RWPE2 (cell line): ENCODE measurements at places on chromosomes 2 and 18.

DNA sequence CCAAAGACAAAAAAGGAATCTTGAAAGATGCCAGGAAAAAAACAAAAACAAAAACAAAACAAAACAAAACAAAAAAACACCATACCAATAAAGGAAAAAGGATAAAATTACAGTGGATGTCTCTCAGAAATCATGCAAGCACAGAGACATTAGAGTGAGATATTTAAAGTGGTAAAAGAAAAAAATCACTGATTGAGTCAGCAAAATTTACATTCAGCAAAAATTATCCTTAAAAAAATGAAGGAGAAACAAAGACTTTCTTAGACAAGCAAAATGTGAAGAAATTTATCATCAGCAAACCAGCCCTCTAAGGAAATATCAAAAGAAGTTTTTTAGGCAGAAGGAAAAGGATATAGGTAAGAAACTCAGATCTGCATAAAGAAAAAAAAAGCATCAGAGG is 10.2 kb upstream of the GKN1 start:
- DNase-seq, result no peak

DNA sequence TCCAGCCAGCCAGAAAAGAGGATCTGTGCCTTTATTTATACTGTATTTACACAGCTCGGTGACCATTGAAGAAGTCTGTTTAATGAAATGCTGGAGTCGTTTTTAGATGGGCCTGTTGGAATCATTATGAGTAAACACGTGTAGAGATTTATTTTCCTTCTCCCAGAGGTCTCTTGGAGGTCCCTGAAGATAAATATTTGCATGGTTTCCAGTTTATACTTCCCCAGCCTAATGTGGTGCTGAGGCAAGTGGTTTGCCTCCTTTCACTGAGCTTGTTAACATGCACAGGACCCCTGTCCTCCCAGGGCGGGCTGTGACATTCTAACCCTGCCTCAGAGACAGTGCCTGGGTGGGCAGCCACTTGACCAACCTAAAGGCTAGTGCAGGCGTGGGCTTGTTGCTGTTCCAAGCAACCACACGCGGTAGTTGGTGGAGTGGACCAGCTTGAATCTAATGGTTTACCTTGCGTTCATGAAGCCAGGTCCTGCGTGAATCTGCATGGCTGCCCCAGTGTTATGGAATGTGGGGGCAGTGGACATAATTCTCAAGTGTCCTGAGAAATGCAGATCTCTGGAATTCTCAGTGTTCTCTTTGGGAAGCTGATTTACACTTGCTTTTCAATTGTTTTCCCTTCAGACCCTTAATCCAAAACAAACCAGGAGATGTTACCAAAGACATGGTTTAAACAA is 130.2 kb upstream of the DLX2 start:
- DNase-seq, result no peak

DNA sequence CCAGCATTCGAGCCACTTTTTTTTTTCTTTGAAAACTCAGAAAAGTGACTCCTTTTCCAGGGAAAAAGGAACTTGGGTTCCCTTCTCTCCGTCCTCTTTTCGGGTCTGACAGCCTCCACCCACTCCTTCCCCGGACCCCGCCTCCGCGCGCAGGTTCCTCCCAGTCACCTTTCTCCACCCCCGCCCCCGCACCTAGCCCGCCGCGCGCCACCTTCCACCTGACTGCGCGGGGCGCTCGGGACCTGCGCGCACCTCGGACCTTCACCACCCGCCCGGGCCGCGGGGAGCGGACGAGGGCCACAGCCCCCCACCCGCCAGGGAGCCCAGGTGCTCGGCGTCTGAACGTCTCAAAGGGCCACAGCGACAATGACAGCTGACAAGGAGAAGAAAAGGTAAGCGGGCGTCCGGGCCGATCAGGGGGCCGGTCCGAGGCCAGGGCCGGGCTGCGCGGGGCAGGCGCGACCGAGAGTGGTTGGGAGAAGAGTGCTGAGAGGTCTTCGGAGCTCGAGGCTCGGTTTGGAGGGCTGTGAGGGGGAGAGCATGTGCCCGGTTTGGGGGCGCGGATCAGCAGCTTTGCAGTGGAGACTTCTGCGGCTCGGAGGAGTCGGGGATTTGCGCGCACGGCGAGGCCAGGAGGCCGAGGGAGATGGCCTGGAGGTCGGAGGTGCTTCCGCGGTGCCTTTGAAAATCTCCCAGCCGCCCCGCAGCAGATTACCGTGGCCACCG is 502 bp downstream of the EPAS1 start:
- peak; percentile 93 for DNase-seq

- no peak for DNase-seq
Observed at GRCh38 chr2:214471990-214472389, 61.1 kb downstream of the VWC2L start.

GRCh38 chr2:120167272-120167671 is 55.9 kb downstream of the TMEM185B start:
- no peak for DNase-seq

DNA sequence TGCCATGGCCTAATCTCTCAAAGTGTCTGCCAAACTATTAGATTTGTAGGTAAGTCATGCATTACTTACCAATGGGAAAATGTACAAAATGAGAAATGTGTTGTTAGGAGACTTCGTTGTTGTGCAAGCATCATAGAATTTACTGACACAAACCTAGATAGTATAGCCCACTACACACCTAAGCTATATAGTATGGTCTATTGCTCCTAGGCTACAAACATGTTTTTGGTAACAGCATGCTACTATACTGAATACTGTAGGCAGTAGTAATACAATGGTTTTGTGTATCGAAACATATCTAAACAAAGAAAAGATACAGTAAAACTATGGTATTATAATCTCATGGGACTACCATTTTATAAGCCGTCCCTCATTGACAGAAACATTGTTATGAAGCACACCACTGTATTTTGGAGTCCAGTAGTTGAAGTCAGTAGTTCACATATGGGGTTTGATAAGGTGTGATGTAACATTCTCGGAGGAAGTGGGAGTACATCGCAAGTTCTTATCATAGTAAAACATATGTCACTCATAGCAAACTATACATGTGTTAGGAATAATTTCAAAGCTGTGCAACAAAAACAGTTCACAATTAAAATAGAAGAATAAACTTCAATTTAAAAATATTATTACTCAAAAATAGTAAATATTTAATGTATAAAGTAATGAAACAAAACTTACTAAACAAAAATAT is 12.0 kb upstream of the GTF2A1L start:
- no peak for DNase-seq

DNA sequence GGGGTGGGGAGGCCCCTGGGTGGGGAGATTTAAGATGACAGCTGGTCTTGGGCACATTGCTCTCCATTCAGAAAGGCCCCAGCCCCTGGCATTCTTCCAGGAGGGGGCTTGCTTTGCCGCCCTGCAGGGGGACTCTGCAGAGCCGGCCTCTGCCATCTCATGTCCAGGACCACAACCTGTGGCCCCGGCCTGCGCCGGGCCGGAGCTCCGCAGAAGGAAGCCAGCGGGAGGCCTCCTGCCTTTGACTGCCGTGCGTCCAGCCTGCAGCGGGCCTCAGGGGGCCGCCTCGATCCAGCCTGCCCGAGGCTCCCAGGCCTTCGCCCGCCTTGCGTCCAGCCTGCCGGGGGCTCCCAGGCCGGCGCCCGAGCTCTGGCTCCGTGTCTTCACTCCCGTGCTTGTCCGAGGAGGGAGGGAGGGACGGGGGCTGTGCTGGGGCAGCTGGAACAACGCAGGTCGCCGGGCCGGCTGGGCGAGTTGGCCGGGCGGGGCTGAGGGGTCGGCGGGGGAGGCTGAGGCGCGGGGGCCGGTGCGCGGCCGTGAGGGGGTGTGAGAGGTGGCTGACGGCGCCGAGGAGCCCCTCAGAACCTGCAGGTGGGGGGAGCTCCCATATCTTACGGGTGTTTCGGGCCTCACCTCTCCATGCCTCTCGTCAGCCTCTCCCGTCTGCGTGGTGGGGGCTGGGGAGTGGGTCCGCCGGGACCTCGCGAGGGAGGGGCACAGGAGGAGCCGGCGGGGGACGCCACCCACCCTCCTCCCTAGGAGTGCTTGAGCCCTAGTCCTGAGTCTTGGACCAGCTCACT is 20.4 kb downstream of the GPC1 start:
- no peak for DNase-seq

DNA sequence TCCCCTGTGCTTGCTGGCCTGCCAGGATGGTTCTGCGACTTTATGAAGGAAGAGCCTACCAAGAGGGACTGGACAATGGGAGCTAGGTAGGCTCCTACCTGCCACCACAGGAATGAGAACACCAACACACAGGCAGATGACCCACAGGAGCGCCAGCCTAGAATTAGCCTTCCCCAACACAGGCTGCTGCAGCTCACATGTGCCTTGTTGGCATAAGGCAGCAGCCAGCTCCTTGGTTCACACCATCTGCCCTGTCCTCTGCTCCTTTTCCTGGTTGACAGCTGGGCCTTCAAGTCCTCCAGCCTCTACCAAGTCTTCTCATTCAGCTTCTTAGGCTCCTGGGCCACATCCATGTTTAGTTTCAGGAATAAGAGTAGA is 705.4 kb upstream of the RAB6C start:
- no peak for DNase-seq

GRCh38 chr18:75818383-75818782 is 390.9 kb upstream of the SMIM21 start:
- DNase-seq, result no peak

DNA sequence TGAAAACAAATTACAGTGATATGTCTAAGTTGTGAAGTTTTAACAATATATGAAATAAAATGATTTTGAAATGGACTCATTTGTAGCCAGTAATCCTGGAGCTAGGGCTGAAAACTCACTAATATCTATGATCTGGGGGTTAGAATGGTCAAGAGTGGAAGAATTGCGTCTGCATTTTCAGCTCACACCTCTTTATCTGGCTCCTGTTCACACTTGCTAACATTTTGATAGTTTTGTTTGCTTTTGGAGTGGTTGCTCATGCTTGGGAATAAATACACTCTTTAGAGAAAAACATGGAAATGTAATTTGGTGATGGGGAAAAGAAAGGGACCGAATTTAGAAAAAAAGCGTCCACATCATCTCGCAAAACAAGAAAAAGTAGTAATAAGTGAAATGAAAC is 30.7 kb downstream of the UBE2F start:
- DNase-seq, result no peak

GRCh38 chr2:181953881-181954537 is 31.6 kb upstream of the PPP1R1C start:
- no peak for DNase-seq

DNA sequence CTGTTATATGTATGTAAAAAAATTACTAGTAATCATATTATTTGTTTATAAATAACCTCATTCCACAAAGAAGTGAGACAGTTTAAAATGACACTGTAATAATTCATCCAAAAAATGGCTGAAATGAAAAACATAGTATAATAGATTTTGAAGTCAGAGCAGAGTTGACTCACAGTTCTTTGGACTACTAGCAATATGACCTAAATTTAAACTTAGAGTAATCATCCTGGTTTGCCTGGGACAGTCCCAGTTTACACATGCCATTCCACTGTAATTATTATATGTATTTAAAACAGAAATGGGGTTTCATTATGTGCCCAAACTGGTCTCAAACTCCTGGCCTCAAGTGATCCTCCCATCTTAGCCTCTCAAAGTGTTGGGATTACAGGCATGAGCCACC is 48.3 kb downstream of the CCDC88A start:
- DNase-seq, result no peak

DNA sequence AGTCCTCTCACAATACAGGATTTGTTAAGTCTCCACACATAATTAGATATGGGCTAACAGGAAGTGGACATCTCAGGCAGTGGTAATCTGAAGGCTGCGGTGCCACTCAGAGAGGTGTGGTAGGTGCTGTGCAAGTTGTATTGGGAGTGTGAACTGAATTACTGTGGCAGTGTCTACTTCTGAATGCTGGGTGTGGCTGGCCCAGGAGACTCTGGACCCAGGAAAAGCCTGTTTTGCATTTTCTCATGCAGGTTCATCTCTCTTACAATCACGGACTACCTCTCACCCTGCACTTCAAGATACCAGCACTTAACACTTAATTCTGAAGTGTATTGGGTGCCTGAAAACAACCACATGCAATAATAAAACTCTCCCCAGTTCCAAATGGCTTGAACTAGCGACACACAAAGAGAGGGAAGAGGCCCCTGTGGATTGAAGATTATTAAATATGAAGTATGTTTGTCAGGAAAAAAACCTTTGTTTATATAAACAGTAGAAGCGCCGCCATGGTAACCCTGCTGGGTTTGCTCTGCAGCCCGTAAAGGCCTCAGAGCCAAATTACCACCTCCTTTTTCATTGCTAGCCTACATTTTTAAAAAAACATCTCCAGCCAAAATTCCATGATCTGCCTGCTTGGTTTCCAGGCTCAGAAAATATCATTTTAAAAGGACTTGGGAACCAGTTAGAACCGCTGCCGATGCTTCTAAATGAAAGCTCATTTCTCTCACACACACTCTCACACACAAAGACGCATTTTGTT is 77.5 kb downstream of the GFPT1 start:
- no peak for DNase-seq

DNA sequence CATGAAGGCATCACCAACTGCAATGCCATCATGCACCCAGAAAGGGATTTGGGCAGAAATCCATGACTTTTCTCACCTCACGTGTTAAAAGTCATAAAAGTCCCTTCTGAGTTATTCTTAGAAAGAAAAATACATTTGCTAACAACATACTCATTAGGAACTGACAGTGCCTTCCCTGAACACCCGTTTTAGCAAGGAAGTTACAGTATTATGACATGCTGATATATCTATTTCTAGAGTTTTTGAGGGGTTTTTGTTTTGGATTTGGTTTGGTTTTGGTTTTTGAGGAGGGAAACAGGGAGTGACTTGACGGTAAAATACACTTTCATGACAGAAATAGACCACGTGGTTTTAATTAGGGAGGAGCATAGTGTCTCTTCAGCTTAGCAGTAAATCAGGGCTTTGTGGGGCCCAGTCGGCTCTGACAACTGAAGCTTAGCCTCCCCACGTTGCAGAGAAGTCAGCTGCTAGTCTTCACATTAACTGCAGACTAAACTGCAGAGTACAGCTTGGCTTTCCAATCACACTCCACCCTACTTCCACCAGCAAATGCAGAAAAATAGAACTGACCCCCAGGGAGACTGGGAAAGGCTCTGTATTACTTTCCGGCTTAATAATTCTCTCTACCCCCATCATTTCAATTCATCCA is 141.4 kb downstream of the FAM124B start:
- no peak for DNase-seq

DNA sequence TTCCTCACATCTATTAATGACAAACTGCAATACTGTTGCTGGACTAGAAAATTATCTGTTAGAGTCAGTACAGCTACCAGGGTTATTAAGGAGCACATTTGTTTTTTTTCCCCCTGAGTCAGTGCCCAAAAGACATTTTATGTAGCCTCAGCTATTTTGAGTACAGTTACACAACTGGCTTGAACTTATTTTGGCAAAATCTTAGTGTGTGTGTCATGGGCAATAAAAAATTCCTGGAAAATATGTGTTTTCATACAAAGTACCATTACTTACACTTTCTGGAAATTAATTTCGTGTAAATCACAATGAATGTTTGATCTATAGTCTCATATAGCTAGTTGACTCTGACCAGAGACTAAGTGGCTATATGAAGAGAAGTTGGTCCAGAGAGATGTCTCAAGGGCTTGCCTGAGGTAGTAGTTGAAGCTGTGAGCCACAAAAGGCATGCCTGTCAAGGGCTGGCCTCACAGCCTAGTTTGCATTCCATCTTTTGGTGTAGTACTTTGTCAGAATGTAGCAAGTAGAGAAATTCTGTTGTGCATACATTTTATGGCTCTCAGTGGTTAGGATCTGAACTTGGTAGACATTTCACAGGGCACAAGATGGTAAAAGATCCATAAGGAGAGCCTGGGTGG is 283.4 kb downstream of the MTX2 start:
- DNase-seq, result no peak
